T-helper 9 cell (primary cell): ENCODE measurements at places on chromosomes 16 and 17.

DNA sequence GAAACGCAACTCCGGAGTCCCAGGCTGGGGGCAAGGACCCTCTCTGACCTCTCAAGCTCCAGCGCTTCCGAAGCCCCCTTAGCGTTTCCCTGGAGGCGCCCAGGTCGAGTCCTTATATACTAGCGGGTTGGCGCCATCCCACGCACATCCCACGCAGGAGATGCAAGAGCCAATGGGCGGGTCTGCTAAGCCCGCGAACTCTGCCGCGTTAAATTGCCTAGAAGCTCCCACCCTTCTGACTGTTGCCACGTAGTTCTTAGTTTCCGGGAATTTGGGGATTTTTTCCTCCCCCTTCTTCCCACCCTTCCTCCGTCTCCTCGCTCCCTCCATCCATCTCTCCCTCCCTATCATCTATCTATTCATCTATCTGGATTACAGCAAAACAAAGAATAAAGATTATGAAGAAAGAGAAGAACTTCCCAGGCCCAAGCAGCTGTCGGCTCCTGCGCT, at the start of gene SLFN11:
Gene SLFN11 (minus strand): TSS at position 88 of the 450 bp plus-strand sequence. CDS start 9,814 bp downstream, outside the sequence.
- peak; percentile 79 for DNase-seq

GRCh38 chr17:66625311-66625767, 209.6 kb upstream of the CACNG5 start:
- DNase-seq, result no peak

- DNase-seq, result peak; percentile 66
Measured at GRCh38 chr16:71882505-71883167, 1.3 kb downstream of the ZNF821 start.

- DNase-seq, result no peak
Measured at GRCh38 chr17:12358477-12358876, 307.2 kb upstream of the MYOCD start.

DNA sequence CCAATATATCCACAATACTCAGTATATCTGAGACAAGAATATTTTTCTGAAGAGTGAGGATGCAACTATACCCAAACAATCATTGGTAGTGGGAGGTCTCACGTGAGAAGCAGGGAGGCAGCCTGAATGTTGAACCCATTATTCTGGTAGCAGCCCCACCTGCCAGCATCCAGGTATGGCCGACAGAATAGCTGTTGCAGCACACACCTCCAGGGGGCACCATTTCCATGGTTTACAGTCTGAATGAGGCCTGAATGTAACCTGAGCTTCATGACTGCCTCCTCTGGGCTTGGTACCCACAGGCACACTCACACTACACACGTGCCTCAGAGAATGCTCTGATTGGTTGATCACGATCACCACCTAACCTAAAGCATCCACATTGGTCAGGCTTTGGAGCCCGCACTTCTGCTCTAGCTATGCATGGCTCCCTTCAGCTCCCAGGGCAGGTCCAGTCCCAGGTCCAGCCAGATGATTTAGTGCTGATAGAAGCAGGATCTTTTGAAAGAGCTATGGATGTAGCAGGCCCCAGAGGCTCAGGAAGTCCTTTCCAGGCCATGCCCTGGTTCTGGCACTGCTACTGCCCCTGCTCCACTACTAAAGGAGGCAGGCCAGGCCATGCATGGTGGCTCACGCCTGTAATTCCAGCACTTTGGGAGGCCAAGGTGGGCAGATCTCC, 11.0 kb upstream of the CBFB start:
- peak; percentile 82 for DNase-seq

DNA sequence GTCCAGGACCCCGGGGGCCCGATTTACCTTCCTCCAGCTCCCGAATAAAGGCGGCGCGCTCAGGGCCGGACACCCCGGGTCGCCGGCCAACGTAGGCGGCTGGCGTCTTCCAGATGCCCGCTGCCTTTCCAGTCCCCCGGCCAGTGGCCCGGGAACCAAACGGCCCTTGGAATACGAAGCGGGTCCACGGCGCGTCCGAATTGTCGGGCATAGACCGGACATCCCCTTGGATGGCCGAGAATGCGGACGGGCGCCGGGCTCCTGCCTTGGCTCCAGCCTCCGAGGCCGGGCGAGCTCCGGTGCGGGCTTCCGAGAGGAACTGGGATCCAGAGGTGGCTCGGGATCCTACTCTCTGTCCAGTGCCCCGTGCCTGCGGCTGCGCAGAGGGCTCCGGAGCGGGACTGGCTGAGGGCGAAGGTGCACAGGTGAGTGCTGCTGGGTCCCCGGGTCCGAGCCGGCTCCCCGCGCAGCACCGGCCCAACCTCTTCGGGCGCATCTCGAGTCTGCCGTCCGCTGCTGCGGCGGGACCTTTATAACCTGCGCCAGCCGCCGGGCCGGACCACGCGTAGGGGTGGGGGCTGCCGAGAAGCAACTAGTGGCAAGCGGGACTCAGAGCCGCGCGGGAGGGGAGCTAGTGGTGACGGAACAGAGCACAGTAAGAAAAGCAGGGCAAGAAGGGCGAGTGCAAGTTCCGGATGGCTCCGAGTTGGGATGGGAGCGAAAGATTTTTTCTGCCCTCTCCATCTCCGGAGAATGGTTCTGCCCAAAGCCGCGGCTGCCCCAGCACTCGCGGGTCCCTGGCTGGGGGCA, at the start of gene HAP1:
Gene HAP1 (minus strand): TSS at position 505 of the 810 bp plus-strand sequence. CDS start 9 bp downstream, at position 496.
- DNase-seq, result no peak

GRCh38 chr17:71975331-71975801, 145.5 kb upstream of the SOX9 start:
- DNase-seq, result no peak

- peak; percentile 41 for DNase-seq
Measured at GRCh38 chr16:87608400-87608985, 6.2 kb downstream of the JPH3 start.

- no peak for DNase-seq
Measured at GRCh38 chr16:28531777-28532744, 6.7 kb downstream of the NUPR1 start.

- no peak for DNase-seq
Measured at GRCh38 chr16:81626181-81626674, 152.9 kb upstream of the PLCG2 start.

DNA sequence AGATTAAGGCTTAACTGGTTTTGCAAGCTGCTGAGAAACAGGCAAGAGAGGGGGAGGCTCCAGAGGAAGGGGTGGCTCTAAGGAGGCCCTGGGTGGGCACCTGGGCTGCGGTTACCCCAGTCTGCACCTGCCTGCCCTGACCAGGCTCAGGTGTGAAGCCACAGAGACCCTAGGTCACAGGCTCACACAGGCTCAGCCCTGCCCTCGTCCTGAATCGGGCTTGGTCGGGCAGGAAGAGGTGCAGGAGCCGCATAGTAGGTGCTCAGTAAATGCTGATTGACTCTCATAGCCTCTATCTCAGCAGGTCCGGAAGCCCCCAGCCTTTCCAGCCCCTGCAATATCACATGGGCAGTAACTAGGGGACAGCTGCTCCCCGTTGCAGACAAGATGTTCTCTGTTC, 203.4 kb downstream of the GSG1L start:
- no peak for DNase-seq
